ENCODE measurements at places on chromosomes 5 and 9.

GRCh38 chr5:112109331-112110007 is 309.6 kb downstream of the EPB41L4A start:
- DNase-seq: no peak

DNA sequence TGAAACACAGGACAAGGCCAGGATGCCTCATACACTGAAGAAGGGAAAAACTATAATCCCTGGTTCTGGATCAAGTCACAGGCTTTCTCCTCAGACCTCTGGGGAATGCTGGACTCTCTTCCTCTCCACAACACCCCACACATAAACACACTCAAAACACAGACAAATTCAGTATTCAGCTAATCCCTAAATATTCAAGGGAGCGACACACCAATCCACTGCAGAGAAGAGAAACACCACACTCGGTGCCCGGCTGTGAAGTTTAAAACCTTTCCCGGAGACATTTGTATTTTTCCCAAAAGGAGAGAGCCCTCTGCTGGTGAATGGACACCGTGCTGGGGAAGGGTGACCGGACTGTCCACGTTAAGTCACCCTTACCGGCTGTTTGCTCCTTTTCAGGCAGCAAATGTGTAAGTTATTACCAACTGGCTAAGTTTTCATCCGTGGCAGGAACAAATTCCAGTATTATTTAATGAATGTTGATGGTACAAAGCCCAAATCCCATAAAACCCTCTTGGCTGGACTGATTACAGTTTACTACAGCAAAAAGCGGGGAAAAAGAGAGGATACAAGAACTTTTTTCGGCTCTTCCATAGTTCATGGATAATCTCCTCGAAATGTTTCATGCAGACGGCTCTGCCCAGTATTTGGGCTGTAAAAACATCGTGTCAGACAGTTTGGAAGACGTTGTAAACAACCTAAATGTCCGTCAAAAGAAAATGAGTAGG is 130.9 kb upstream of the SLC30A5 start:
- peak; percentile 28 for DNase-seq

DNA sequence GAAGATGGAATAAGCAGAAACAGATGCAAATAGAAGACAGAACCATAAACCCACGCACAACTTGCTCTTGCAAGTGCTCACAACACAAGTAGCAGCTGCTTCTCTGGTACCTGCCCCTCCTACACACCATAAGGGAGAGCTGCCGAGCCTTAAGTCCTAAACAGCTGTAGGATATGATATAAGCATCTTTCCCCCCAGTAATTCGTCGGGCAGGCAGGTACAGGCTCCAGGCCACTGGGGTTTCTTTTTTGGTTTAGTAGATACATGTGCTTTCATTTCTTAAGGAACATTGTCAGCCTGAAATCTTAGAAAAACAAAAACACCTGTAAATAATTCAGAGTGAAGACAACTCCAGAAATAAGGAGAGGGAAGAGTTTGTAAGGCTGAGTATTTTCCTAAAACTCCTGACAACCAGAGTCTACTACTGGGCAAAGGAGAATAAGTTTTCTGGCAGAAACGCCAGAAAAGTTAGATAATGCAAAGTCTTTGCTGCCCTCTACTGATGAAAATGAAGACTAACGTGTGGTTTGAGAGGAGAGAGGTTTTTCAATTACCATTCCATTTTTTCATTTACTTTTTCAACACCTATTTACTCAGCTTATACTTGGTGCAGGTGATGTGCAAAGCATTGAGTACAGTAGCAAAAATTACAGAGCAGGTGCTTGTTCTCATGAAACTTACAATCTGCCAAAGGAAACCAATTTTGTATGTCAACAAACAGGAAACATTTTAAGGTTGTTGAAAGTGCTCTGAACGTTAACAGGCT is 20.1 kb upstream of the TCERG1 start:
- peak; percentile 52 for DNase-seq

DNA sequence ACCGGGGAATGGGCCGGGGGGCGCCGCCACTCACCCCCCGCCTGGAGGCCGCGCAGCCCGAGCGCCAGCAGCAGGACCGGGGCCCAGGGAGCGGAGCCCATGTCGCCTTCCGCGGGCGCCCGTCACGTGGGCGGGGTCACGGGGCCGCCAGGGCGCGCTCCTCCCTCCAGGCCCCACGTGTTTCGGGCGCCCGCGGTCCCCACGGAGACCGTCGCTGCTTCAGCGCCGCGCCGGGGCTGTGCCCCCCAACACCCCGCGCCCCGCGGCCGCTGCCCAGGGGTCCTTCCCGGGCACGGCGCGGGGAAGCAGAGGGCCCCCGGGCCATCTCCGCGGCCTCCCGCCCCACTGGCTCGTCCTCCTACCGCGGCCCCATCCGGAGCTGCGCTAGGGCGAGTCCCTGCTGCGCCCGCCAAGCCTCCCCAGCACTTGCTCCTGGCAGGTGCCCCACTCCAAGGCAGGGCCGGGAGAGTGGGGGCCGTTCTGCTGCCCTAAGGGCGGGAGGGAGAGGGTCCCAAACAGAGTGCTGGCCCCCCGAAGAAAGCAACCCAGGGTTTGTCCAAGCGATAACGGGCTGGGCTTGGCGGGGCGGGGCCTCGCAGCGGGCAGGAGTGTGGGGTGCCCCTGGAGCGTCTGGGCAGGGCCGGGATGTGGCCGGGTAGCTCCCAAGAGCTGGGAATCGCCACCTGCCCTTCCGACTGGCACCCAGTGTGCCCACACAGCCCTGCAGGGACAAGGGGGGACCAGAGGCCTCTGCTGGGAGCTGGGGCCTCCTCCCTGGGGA is at the start of gene DPP7:
Gene DPP7 (minus strand): TSS at position 121 of the 781 bp plus-strand sequence. CDS start 20 bp downstream, at position 101.
- DNase-seq: peak; percentile 10

DNA sequence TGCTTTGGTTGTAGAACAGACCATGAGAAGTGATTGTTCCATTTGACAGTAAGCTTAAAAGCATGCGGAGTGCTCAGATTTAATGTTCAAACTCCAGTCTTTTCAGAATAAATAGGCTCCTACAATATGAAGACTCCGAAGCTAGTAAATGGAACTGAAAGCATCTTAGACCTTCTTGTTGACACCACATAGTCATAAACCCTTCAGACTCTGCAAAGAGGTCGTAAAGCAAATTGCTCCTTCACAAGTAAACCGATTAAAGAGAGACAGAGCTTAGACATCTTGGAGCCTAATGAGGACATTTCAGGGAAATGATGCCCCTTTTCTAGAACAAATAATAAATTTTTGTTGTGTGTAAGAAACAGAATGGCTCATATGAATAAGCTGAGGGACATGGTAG is 511.0 kb upstream of the RIOK2 start:
- DNase-seq: no peak

DNA sequence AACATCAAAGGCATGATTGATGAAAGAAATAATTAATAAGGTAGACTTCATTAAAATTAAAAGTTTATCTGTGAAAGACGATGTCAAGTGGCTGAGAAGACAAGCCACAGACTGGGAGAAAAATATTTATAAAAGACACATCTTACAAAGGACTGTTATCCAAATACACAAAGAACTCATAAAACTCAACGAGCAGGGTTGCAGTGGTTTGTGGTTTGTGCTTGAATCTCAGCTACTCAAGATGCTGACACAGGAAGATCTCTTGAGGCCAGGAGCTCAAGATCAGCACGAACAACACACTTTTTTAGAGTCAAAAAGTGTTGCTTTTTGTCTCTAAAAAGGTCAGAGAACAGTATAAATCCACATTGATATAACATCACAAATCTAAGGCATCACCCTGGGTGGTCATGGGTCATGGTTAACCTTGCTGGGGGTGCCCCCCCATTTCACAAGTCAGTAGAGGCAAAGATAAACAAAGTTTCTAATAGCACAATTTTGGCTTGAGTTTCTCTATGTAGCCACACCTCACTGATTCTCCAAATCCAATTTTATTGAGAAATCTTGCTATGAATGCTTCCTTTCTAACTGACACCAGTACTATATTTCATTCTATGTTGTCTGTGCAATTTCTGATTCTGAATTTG is 342.9 kb upstream of the RPS23 start:
- no peak for DNase-seq

GRCh38 chr5:125298746-125299379 is 552.4 kb upstream of the ZNF608 start:
- DNase-seq: peak; percentile 5
